ENCODE measurements at places on chromosomes 13 and 19. TPM values are rescaled to one million over a fixed set of nuclear protein-coding genes. Genes with fewer than 3 reads are reported as not detected.

Gene CADM4
- total RNA-seq = 2.1 TPM

Gene ATP4B
- not detected for total RNA-seq

Gene ICAM4
- total RNA-seq = 9.2 TPM

Gene SKA3
- total RNA-seq = 22.3 TPM

Gene LRRC63
- total RNA-seq = not detected

Gene SMIM44
- not detected for total RNA-seq

Gene YJEFN3
- 0.57 TPM for total RNA-seq

Gene PGLYRP1
- not detected for total RNA-seq

Gene CXCL17
- total RNA-seq = not detected

Gene IGFL1
- total RNA-seq = not detected

Gene PRRG2
- 0.22 TPM for total RNA-seq

Gene ZNF28
- total RNA-seq = 11.2 TPM

Gene PNMA8B
- total RNA-seq = 0.14 TPM

Gene NKPD1
- total RNA-seq = under 0.01 TPM

Gene NEK5
- total RNA-seq = under 0.01 TPM

Gene KLK2
- not detected for total RNA-seq

Gene ZNF497
- 1.3 TPM for total RNA-seq

Gene CPB2
- total RNA-seq = not detected

Gene ZNF730
- total RNA-seq = 1.6 TPM

Gene MICOS13
- 25.3 TPM for total RNA-seq

Gene RAB3A
- 2.0 TPM for total RNA-seq

Gene ZNF432
- 7.9 TPM for total RNA-seq

Gene ANGPTL8
- not detected for total RNA-seq

Gene MEF2B
- total RNA-seq = 0.22 TPM

Gene CGB2
- total RNA-seq = not detected

Gene CYP2A6
- total RNA-seq = not detected

Gene HRC
- total RNA-seq = not detected

Gene SPC24
- 110 TPM for total RNA-seq

Gene TSC22D1
- total RNA-seq = 88.8 TPM

Gene SIGLEC9
- total RNA-seq = 0.22 TPM

Gene ZNF443
- 2.6 TPM for total RNA-seq

Gene CD209
- total RNA-seq = 0.14 TPM

Gene FBL
- 130 TPM for total RNA-seq

Gene CPAMD8
- total RNA-seq = 0.57 TPM

Gene C1QTNF9B
- total RNA-seq = not detected

Gene FCER2
- not detected for total RNA-seq
